ENCODE measurements at places on chromosomes 6 and 20.

GRCh38 chr6:47276377-47276776 lies 33.3 kb downstream of the TNFRSF21 start:
- no peak for DNase-seq

GRCh38 chr20:6533761-6534479 lies 233.6 kb upstream of the BMP2 start:
- DNase-seq = peak; percentile 99

GRCh38 chr6:16372029-16372776 lies 133.8 kb downstream of the GMPR start:
- no peak for DNase-seq

- DNase-seq = no peak
Measured at GRCh38 chr6:14453712-14454472, 336.3 kb downstream of the CD83 start.

- DNase-seq = no peak
Measured at GRCh38 chr6:40336940-40337760, 250.0 kb downstream of the LRFN2 start.

- no peak for DNase-seq
Measured at GRCh38 chr20:14882157-14882556, 544.7 kb upstream of the FLRT3 start.

GRCh38 chr20:38798266-38798665 lies 7.2 kb upstream of the PPP1R16B start:
- no peak for DNase-seq

- DNase-seq = peak; percentile 84
Measured at GRCh38 chr20:48180024-48180423, 394.7 kb upstream of the SULF2 start.

DNA sequence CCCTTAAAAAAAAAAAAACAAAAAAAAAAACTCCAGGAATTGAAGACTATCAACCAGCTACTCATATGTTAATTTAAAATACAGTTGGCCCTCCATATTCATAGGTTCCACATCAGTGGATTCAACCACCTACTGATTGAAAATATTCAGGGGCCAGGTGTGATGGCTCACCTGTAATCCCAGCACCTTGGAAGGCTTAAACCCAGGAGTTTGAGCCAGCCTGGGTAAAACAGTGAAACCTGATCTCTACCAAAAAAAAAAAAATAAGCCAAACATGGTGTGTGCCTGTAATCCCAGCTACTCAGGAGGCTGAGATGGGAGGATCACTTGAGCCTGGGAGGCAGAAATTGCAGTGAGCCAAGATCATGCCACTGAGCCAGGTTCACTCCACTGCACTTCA lies 72.4 kb upstream of the SMIM8 start:
- DNase-seq = no peak

DNA sequence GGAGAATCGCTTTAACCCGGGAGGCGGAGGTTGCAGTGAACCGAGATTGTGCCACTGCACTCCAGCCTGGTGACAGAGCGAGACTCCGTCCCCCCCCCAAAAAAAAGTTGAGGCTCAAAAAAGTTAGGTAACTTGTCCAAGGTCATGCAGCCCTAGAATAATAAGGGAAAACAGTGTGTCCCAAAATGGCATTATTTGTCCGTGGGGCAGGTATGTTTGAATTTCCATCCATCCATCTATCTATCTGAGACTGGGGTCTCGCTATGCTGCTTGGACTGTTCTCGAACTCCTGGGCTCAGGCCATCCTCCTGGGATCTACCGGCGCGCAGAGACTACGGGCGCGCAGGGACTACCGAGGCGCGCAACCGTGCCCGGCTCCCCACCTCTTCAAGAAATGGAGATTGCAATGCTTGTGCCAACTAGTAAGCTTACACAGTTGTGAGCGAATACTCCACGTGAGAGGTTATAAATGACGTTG lies 374 bp upstream of the ABCC10 start:
- DNase-seq = no peak

DNA sequence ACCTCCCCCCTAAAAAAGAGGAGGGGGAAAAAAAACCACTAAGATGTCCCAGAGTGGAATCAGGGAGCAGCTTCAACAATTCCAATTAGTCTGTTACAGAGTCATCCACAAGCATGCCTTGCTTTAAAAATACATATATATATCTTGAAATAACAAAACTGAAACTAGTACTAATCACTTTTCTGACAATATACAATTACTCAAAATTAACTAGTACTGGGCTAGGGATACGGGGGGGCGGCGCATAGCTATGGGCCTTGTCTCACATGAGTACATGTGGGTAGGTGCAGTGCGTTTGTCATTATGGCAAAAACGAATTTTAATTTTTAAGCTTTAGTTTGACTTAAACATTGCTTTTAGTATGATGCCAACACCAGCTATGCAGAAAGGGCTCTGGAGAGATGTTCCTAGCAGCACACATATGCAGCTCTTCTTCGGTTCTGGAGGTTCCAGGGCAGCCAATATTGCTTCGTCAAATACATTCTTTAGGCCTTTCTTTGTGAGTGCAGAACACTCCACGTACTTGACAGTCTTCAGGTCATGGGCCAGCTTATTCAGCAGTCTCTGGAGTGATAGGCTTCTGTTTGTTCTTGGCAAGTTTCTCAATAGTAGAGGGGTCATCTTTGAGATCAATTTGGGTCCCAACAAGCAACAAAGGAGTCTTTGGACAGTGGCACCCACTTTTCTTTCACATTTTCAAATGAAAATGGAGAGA lies 38.8 kb downstream of the ITCH start:
- DNase-seq = no peak

- DNase-seq = no peak
Measured at GRCh38 chr6:142452993-142453392, 151.2 kb downstream of the ADGRG6 start.

GRCh38 chr20:32352121-32352720 lies 5.9 kb upstream of the ASXL1 start:
- no peak for DNase-seq

- no peak for DNase-seq
Measured at GRCh38 chr20:57288651-57289277, 22.3 kb upstream of the BMP7 start.

- DNase-seq = peak; percentile 35
Measured at GRCh38 chr6:129936329-129937165, 75.4 kb upstream of the TMEM244 start.

DNA sequence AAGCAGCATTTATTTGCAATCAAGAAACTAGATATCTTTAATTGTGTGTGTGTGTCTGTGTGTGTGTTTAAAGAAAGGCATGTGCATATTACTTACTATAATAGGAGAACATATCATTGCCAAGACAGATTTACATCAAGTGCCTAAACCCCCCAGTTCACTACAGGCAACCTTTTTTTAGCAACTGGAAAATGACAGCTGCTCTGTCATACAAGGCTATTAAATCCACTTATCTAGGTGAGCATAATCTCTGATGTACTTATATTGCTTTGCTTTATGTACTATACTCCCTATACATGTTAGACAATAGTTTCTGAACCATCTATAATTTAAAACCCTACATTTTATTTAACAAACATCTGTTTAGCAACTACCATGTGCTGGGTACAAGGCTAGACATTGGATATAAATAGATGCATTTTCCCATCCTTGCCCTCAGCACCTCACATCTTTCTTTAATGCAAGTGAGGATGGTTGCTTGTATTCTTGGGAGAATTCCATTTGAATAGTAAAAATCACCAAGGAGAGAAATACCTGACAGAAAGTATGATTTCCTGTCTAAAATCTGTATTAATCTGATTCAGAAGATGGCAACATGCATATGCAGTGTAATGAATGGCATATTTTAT lies 398.3 kb downstream of the LAMA2 start:
- DNase-seq = no peak

- no peak for DNase-seq
Measured at GRCh38 chr6:105793130-105793529, 293.0 kb upstream of the PRDM1 start.

GRCh38 chr6:11702089-11702488 lies 76.5 kb downstream of the ADTRP start:
- no peak for DNase-seq

DNA sequence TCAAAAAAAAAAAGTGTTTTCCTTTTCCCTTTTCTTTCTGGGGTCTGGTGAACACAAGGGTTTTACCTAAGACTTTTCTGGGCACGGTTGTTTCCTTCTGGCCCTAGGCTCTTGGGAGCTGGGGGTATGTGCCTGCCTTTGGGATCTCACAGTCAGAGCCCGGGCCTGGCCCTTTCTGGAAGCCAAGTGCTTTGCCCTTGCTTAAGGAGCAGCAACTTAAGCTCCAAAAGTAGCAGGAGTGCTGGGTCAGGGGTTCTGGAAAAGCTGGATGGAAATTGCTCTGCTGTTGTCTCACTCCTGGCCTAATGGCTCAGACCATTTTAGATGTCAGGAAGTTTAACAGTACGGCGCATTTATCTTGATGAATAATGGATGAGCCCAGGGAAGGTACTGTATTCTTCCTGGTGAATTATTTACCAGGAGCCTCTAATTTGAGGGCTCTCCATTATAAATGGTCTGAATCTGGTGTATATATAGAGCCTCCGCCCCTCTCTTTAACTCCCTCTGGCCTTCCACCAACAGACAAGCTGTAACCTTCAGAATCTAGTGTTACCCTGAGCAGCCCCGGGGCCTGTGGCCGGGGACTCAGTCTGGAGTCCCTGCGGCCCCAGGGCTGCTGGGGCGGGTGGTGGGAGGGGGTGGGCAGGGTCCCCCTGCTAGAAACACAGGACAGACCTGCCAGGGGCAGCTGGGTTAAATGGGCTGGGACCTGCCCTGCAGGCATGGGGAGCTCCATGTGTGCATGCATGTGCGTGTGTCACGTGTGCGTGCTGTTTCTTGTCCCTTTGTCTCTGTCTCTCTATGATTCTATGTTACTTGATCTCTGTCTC lies 37.5 kb downstream of the PTK7 start:
- DNase-seq = no peak

DNA sequence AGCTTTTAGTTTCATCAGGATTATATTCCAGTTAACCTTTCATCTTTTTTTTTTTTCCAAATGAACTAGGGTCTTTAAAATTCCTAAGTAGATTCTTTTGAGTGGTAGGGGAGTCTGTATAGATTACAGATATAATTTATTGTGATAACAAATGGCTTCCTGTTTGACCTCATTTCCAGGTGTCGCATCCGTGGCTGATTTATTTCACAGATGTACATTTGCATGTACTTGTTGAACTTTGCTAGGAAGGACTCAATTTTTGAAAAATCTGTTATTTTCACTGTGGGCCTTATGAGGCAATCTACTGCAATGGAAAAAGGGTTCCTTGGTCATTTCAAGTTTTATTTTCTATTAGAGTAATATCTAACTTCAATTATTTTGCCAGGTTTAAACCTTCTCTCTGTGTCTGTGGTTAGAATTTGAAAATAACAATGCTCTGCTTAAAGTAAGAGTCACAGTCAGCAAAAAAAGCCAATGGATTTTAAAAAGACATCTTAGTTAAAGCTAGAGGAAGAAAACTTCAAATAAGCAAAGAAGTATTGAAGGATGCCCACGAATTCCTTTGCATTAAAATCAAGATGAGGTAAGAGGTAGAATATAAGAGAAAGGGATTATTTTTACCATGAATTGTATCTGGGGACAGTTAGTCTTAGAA lies 57.9 kb downstream of the SAMD5 start:
- no peak for DNase-seq

DNA sequence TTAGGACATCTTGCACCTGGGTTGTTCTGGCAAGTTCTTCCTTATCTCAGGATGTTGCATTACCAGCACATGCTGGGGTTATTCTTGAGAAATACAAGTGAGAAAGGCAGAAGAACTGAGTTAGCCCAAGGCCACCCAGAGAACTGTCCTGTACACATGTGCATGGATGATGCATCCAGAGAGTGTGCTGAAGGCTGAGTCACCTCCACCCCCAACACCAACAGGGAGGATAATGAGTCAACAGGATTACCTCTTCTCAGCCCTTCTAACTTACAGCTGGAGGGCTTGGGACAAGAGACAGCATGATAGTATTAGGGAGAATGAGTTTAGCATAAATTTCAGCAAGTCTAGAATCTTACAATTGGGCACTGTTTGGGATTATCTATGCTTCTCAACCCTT lies 8.5 kb downstream of the SCGN start:
- peak; percentile 23 for DNase-seq

DNA sequence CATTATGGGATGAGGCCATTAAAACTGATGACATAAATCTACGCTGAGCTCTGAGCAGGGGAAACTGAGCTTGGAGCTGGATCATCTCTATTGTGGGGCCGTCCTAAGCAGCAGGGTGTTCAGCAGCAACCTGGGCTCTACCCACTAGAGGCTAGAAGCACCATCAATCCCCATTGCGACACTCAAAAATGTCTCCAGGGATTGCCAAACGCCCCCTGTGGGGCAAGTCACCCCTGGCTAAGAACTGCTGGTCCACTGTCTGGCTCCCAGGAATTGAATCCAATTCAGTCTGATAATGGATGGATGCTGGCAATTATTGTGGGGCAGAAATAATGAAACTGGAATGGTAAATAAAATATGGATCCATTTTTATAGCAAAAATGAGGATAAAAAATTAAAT lies 38.2 kb downstream of the PMEPA1 start:
- DNase-seq = no peak

DNA sequence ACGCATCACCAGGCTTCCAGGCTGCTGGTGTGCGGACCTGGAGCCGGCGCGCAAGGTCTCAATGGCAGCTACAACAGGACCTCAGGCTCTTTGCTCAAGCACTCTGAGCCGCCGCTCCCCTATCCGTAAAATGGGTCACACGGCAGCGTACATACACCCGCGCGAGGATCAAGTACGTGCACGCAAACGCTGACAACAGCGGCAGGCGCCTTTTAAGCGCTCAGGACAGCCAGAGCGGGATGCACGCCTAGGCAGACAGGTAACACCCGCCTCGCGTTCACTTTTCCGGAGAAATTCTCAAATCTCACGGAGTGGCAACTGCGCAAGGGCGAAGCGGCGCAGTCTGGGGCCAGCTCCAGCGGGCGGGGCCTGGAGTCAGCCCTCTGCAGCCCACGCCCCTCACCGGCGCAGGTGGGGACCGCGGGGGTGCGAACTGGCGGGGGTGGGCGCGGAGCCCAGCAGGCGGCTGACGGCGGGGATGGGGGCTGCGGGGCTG lies 535 bp downstream of the EXOC2 start:
- peak; percentile 22 for DNase-seq

GRCh38 chr20:49646126-49646525 lies 67.6 kb downstream of the B4GALT5 start:
- peak; percentile 76 for DNase-seq

DNA sequence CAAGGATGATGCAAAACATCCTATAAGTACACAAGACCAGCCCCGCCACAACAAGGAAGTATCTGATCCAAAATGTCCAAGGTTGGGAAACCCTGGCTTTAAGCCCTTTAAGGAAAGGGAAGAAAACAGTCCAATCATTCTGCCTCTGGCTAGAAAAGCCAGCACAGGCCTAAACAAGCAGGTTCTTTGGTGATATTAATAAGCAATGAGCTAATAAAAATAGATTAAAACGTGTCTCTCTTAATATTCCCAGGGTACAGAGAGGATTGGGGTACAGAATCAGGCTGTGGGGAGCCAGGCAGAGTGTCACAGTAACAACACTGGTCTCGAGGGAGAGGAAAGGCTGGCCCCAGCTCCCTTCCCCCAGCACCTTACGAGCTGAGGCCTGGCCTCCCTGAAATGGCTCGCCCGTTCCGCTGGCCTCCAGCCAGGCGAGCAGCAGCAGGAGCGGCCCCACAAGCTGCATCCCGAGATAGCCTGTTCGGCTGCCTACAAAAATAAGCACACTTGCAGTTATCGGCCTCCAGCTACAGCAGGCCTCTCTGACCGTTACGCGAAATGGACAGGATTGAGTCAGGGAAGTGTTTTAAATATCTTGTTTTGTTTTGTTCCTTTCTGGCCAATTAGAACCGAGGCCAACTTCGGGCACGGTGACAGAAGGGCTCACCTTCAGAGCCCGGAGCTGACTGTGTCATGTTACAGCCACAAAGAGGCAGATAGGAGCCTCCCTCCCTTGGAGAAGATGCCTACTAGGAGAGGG lies 4.0 kb upstream of the ZMYND8 start:
- DNase-seq = peak; percentile 97
